ENCODE measurements at places on chromosomes 12 and 14.
A peak's percentile ranks its signal among the peaks of the same experiment; 100 is the strongest.

- no peak for DNase-seq
These were observed 37.9 kb downstream of the RAD9B start for GRCh38 chr12:110540048-110540447.

- DNase-seq = no peak
These were observed 18.7 kb upstream of the SERPINA6 start for GRCh38 chr14:94341656-94342333.

DNA sequence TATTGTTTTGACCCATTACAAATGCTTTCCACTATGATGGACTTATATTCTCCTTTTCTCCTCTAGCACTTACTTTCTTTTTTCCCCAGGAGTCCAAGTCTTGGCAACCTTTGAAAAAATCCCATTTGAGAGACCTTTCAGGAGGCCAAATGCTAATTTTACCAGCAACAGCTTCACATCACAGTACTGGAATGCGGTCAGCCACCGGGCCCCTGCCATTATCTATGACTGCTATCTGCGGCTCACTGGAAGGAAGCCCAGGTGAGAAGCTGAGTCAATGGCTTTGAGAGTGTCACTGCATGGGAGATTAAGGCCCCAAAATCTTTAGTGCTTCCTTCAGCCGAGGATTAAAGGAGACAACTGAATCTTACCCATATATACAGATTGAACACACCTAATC is 64.2 kb downstream of the ERGIC2 start:
- DNase-seq = peak; percentile 50

DNA sequence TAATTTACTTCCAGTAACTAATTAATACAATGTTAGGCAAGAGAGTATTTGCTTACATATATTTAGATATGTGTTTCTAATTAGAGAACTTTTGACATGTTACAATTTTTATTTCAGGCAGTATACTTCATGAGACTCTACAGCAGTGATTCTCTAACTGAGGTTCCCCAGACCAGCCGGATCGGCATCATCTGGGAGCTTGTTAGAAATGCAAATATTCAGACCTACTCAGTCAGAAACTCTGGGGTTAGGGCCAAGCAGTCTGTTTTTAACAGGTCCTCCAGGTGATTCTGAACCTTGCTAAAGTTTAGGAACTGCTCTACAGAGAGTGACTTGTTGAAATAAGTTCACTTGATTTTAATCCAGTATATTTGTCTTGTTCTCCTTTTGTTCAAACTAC is 46.5 kb downstream of the ARID2 start:
- DNase-seq = no peak

DNA sequence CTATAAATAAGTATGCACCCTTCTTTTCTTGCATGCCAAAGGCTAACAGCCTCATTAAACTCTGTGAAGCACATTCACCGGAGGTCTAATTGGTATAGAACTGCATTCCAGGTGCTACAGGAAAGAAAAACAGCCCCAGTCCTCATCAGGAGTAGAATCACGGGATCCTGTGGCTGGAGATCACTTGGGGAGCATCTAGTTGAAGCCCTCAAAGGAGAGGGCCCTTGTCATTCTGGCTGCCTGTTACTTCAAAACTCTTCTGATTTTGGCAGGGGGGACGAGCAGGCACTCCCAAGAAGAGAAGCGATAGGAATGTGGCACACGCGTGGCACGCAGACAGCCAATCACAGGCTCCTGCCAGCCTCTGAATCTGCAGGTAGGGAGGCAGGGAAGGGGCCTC is 154.4 kb downstream of the TTC7B start:
- DNase-seq = no peak

DNA sequence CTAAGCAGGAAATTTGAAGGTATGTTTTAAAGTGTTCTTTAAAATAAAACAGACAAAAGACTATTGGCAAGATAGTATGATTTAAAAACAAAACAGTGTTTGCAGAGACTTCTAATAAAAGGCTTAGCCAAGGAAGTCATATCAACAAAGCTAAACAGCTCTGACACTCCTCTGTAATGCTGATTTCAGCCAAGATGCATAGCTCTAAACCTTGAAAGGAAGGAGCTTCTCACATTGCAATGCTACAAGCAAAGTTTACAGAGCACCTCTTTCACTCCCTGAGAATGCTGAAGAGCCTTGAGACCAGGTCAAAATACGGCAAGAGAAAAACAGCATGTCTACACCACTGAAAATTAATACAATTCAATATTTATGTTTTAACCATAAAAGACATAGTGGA is 51.8 kb downstream of the PARP11 start:
- DNase-seq = no peak

Measured in fibroblast of skin of abdomen (primary cell).